ENCODE measurements at places on chromosomes 2 and 18. TPM values are rescaled to one million over a fixed set of nuclear protein-coding genes. Genes with fewer than 3 reads are reported as not detected.

DNA sequence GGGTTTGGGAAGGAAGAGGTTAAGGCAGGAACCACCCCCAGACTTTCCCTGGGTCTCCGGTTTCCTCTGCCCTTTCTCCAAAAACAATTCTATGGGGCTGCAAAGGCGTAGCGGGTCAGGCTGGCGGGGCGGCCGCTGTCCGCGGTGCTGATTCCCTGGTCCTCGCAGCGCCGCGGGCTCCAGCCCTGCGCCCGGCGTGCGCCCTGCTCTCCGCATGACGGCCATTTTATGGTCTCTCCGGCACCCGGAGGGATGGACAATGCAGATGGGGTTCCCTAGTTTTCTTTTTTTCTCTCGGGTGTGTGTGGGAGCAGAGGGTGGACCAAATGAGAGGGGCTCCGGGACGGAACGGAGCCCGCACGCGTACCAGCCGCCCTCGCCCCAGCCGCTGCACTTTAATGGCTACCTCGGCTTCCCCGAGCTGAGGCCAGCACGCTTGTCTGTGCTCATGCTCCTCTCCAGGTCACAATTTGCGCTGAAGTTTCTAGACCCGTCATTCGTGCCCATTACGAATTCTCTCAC, 1.6 kb downstream of the ST8SIA3 start:
- H3K4me3 ChIP-seq: no peak overlapping the region
- H3K4me1 ChIP-seq: no peaks in the 10 kb centered on the region
- H3K27me3 ChIP-seq: peaks cover 65% of the 10 kb centered on the region
- H3K36me3 ChIP-seq: no peaks in the 10 kb centered on the region

Gene LOXHD1
- 0.05 TPM for total RNA-seq

DNA sequence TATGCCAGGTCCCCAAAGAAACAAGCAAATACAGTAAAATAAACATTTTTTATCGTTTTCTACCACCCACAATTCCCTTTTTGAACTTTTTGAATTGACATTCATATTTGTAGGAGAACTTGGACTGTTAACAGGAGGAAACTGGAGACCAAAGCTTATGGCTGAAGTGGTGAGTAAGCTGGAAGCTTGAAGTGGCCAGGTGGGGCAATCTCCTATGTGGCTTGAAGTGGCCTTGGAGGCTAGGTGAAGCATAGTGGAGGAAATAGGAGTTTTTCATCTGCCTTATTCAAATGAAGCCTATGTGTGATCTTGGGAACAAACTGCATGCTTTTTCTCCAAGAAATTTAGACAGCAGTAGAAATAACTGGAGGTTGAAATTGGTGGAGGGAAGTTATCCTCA, 962.9 kb upstream of the FANCL start:
- no peak overlapping the region for H3K27ac ChIP-seq
- H3K27me3 ChIP-seq: no peaks in the 10 kb centered on the region
- no peaks in the 10 kb centered on the region for H3K4me1 ChIP-seq
- no peak overlapping the region for H3K4me3 ChIP-seq

GRCh38 chr18:77014538-77014937, 118.0 kb downstream of the MBP start:
- H3K4me3 ChIP-seq: no peak overlapping the region
- H3K36me3 ChIP-seq: peaks cover 7% of the 10 kb centered on the region
- H3K27me3 ChIP-seq: no peaks in the 10 kb centered on the region
- H3K4me1 ChIP-seq: peaks cover 8% of the 10 kb centered on the region
- no peak for DNase-seq

DNA sequence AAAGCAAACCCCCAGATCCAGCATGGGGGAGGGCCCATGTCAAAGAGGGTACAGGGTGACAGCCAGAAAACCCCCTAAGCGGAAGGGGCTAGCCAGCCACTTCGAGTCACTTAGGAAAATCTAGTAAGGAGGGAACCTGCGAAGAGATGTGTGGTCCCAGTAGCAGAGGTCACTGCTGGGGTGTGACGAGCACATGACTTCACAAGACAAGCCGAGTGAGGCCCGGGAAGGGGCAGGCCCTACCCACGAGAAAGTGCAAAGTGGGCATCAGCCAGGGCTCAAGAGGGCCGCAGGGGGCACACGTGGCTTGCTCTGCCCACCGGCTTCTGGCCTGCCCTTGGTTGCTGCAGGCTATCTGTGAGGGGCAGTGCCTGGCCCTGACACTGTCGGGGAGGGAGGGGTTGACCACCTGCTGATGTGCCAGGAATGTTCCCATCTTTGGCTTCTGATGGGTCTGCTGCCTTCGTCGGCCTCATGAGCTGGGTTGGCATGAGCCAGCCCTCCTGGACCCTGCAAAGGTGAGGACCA, 11.5 kb downstream of the ODC1 start:
- H3K4me1 ChIP-seq: peaks cover 11% of the 10 kb centered on the region
- no peak for DNase-seq
- H3K4me3 ChIP-seq: no peak overlapping the region

- H3K36me3 ChIP-seq: peaks cover 32% of the 10 kb centered on the region
- no peak overlapping the region for H3K4me3 ChIP-seq
- H3K27ac ChIP-seq: peak overlapping the region; percentile 60
- H3K27me3 ChIP-seq: no peaks in the 10 kb centered on the region
These were observed 18.1 kb downstream of the ABHD3 start for GRCh38 chr18:21686282-21687105.

- no peak overlapping the region for H3K27ac ChIP-seq
- H3K27me3 ChIP-seq: peaks cover 16% of the 10 kb centered on the region
- no peak for DNase-seq
- H3K36me3 ChIP-seq: no peaks in the 10 kb centered on the region
These were observed 12.1 kb upstream of the TRAF3IP1 start for GRCh38 chr2:238308177-238308576.

Gene ANKRD30B
- not detected for total RNA-seq

GRCh38 chr2:213789940-213790339, 505.7 kb downstream of the SPAG16 start:
- no peak for DNase-seq
- no peak overlapping the region for H3K4me3 ChIP-seq
- peaks cover 5% of the 10 kb centered on the region for H3K27me3 ChIP-seq
- no peaks in the 10 kb centered on the region for H3K36me3 ChIP-seq
- H3K4me1 ChIP-seq: no peaks in the 10 kb centered on the region
- H3K27ac ChIP-seq: no peak overlapping the region

DNA sequence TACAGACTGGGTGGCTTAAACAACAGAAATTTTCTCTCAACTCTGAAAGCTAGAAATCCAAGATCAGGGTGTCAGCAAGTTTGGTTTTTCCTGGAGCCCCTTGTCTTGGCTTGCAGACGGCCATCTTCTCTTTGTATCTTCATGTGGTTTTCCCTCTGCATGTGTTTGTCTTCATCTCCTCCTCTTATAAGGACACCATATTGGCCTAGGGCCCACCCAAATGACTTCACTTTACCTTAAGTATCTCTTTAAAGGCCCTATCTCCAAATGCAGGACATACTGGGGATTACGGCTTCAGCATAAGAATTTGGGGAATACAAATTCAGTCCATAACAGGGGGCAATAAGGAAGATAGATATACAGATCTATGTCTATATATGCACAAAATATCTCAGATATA, 187.9 kb downstream of the MTCL1 start:
- H3K4me1 ChIP-seq: no peaks in the 10 kb centered on the region
- no peak overlapping the region for H3K27ac ChIP-seq
- no peak overlapping the region for H3K4me3 ChIP-seq
- DNase-seq: no peak

- H3K4me3 ChIP-seq: no peak overlapping the region
These were observed 32.5 kb downstream of the KCTD1 start for GRCh38 chr18:26515643-26516487.

DNA sequence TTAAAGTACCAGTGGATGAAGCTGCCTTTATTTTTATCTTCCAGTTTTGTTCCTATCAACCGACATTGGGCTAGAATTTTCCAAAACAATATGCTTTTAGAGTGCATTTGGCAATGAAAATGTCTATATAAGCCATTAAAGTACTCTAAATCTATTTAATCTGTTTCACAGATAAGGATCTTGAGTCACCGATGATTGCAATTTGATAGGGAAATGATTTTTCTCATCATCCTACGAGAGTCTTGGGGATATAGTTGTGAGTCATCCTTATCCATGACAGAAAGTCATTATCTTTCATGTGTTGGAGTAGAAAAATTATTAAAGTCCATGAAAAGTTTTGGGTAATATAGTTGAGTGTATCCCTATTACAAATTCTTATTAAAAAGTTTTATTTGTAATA, 26.1 kb downstream of the SLC39A10 start:
- no peak overlapping the region for H3K4me3 ChIP-seq
- H3K27ac ChIP-seq: no peak overlapping the region
- peaks cover 29% of the 10 kb centered on the region for H3K4me1 ChIP-seq
- H3K27me3 ChIP-seq: no peaks in the 10 kb centered on the region
- no peak for DNase-seq
- H3K36me3 ChIP-seq: peaks cover 18% of the 10 kb centered on the region

- no peak overlapping the region for H3K27ac ChIP-seq
- DNase-seq: no peak
- peaks cover 17% of the 10 kb centered on the region for H3K27me3 ChIP-seq
- H3K36me3 ChIP-seq: no peaks in the 10 kb centered on the region
- no peaks in the 10 kb centered on the region for H3K4me1 ChIP-seq
- no peak overlapping the region for H3K4me3 ChIP-seq
These were observed 155.8 kb downstream of the COL6A3 start for GRCh38 chr2:237258116-237258515.

DNA sequence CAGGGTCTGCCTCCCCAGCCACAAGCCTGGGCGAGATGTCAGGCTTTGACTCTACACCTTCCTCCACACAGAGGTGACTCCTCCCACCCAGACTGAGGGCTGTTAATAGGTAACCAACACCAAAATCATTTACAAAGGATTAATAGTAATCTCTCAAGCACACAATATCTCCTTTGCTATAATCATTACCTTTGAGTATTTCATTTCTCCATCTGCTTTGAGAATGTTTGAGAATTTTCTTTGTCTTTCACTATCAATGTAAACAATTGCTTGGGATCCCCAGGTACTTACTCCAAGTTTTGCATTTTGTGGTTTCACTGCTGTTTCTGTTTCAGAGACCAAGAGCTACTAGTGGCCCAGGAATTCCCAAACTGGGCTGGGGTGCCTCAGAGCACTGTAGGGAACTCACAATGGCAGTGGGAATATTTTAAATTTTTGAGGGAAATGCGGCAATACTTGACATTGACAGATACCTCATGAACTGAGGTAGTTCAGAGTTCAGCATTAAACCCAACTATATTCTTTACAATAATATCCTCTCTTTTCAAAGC, 166.4 kb upstream of the MGAT5 start:
- DNase-seq: no peak
- H3K27me3 ChIP-seq: peaks cover 22% of the 10 kb centered on the region
- H3K4me1 ChIP-seq: no peaks in the 10 kb centered on the region
- no peak overlapping the region for H3K4me3 ChIP-seq

- H3K27ac ChIP-seq: no peak overlapping the region
- no peak overlapping the region for H3K4me3 ChIP-seq
- peaks cover 27% of the 10 kb centered on the region for H3K36me3 ChIP-seq
- DNase-seq: no peak
- peaks cover 8% of the 10 kb centered on the region for H3K4me1 ChIP-seq
These were observed 9.1 kb upstream of the AP1S3 start for GRCh38 chr2:223846515-223846914.
